ENCODE measurements at places on chromosomes 6 and 20.

- DNase-seq = no peak
These were observed 45.4 kb downstream of the TPBG start for GRCh38 chr6:82408952-82409431.

- DNase-seq = no peak
These were observed 87.5 kb downstream of the RALGAPA2 start for GRCh38 chr20:20624914-20625313.

DNA sequence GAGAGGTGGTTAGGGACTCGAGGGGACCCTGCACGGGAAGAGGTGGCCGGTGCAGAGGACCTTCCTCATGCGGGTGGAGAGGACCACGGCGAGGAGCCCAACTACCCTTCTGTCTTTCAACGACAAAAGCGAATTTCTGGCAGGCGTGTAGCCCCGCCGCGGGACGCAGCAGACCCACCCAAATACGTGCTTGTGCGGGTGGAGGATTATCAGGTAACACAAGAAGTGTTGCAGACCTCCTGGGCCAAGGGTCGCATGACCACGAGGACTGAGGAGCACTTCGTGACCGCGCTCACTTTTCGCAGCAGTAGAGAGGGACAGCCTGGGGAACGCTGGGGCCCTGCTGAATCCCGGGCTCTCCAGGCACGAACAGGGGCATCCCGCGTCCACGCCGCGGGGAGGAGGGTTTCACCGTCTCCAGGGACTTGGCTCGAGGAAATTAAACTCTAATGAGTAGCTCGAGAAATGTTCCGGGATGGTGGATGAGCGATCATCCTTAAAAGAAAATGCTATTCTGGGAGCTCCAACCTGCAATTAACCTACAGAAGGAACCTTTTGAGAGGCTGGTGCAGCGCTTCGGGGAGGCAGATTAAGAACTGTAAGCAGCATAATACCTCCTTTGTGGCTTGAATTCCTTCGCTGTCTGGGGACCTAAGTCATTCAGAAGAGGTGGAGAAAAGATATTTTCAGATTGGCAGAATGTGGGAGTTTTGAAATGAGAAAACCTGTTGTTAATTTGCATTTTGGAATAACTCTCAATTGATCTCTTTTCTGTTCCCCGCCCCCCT, 804 bp downstream of the C6orf141 start:
- peak; percentile 22 for DNase-seq

DNA sequence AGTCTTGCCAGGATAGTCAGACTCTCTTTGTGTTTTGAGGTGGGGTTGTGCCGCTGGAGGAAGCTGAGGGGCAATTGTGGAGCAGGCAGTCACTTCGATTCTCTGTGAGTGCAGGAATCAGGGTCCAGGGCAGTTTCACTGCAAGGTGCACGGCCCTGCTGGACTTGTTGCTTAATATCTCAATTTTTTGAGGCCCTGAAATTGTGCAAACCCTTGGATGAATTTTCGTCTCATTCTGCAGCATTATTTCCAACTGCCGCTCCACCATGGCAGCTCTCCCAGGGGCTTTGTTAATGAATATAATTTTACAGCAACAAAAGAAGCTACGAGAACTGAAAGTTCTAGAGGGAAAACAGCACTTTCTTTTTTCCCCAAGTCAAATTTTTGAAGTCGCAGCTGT, 531.9 kb downstream of the QKI start:
- DNase-seq = no peak

DNA sequence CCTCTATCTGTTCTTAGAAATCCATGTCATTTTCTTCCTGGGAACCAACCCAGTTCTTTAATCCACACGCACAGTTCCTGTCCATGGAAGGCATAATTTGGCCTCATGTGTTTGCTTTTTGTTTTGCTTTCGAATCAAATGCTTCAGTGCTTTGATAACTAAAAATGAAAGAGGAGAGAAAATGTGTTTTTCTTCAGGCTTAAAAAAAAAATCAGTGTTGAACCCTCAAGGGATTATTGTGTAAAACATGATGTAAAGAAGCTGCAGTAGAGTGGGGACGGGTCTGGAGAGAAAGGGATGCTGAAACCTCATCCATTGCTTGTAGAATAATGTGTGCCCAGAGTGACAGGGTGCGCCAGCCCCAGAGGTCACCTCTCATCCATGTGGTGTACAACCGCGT, 197.5 kb upstream of the JARID2 start:
- DNase-seq = no peak

- DNase-seq = no peak
These were observed 622 bp downstream of the GPANK1 start for GRCh38 chr6:31663961-31664789.

- DNase-seq = no peak
These were observed 92.8 kb downstream of the FNDC1 start for GRCh38 chr6:159261995-159262394.

DNA sequence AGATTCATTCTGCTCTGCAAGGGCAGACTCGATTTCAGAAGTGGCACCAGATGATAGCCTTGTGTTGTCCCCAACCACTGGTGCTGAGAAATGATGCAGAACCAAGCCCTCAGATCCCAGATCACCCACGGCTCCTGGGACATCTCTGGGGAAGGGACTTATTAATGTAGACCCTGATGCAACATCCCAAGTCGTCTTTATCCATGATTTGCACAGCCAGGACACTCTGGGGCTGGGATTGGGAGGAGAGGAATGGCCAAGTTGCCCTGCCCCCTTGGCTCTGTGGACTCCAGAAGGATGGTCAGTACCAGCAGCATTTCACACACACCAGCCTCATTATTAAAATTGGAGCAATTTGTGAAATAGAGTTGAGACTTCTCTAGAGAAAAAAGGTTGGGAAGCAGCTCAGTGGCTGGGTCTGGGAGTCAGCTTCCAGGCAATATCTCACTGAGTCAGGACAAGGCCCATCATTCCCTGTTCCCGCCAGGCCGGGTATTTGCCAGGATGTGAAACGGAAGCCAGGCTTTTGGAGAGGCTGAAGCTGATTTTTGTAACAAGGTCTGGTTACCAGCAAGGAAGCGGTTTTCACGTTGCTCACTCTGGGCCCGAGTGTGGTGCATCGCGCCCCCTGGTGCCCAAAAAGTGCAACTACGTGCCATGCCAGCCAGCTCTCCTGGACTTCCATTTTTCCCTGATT, 67.4 kb downstream of the ZBTB2 start:
- DNase-seq = peak; percentile 85

GRCh38 chr6:149319422-149319821, 1.9 kb downstream of the TAB2 start:
- DNase-seq = no peak

DNA sequence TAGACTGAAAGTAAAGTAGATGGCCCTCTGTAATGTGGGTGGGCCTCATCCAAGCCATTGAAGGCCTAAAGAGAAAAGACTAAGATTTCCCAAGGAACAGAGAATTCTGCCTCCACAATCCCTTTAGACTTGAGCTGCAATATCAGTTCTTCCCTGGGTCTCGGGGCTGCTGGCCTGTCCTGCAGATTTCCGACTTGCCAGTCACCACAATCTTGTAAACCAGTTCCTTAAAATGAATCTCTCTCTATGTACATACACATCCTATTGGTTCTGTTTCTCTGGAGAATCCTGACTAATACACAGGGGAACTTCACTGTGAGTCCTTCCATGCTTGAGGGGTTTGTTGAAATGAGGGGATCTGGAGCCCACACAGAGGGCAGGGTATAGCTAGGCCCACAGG, 12.9 kb downstream of the CCDC170 start:
- DNase-seq = no peak

- DNase-seq = no peak
These were observed 11.5 kb downstream of the CALHM6 start for GRCh38 chr6:116472706-116473105.
